Cerebellar cortex (tissue), 1 donor: ENCODE measurements at places on chromosomes 6 and 20.

DNA sequence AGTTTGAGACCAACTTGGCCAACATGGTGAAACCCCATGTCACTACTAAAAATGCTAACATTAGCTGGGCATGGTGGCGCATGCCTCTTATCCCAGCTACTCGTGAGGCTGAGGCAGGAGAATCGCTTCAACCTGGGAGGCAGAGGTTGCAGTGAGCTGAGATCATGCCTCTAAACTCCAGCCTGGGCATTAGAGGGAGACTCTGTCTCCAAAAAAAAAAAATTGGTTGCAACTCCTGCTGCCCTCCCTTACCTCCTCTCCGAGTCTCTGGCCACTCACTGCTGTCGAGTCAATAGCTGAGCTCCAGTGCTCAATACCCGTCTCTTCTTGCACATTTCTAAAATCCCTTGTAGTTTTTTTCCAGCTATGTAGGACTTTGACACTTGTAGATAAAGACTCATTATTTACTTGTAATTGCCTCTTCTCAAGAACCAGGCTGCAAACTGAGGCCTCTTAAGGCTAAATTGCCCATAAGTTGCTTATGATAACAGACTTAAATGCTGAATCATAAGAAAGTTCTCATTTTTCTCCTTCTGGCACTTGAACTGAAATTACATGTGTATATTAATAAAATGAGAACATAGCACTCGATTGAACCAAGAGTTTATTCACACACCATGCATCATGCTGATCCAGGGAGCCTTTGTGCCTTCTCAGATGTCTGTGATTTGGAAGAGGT lies 13.8 kb downstream of the HECA start:
- DNase-seq = no peak

GRCh38 chr20:60206259-60206658 lies 248.0 kb downstream of the CDH26 start:
- peak; percentile 2 for DNase-seq

GRCh38 chr6:92906385-92906784 lies 513.0 kb downstream of the EPHA7 start:
- DNase-seq = no peak

DNA sequence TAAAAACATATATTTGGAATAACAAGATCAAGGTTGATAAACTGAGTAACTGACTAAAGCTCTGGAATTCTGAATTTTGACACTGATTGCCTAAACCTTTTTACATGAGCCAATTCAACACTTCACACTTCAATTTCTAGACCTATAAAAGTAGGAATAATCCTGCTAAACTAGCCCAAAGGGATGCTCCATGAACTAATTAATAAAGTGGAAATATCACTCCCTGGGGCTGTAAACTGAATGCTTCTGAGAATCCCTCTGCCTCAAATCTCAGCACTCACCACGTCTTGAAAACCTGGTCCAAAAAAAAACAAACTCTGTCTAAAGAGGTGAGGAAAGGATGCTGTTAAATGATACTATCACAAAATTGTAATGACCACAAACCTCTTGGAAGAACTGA lies 50.9 kb downstream of the DCDC2 start:
- no peak for DNase-seq

GRCh38 chr6:111724505-111724904 lies 118.8 kb upstream of the TRAF3IP2 start:
- no peak for DNase-seq

- DNase-seq = no peak
Observed at GRCh38 chr20:924639-925038, 8.5 kb upstream of the ANGPT4 start.

DNA sequence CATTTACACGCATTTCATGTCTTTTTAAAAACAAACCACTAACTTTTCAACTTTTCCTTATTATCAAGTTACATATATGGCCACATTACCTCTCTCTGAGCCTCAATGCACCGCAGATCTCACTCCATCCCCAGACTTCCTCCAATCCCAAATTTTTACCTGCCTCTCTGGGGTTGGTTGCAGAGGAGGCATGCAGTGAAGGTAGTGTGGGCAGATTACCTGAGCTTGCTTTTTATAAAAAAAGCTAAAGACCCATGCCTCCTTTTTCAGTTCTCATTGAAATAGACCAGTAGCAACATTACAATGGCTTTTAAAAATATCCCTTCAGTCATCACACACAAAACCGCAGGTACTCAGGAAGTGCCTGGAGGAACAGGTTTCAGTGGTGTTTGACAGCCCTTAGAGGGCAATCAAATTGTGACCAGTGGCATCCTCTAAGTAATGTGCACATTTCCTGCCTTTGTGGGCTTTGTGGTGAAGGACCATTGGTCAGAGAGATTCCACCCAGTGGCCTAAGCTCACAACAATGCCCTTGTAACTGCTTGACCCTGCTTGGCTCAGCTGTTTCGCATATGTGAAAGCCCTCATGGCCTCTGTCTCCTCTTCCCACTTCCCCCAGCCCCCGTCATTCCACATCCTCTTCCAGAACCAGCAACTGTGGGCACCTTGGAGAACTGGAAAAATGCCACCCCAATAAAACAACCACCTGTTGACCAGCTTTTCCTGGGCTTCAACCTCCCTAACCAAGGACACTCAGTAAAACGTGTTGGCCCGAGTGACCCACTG lies 30.2 kb upstream of the IL17A start:
- no peak for DNase-seq

DNA sequence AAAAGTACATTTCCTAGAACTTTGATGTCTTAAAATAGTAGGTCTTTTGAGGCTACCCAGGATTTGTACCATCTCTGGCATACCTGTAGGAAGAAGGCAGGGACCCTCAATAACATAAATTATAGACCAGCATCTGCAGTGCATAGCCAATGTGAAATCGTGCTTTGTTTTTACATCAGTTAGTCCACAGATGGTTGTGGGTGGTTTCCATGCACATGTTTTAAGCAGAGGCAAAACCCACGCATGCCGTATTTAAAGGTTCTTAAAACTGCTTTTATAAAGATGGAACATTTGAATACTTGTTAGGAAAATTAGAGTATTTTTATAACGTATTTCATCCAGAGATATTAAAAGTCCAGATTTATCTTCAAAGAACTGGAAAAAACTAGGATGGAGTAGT lies 66.3 kb downstream of the SH3BGRL2 start:
- no peak for DNase-seq

DNA sequence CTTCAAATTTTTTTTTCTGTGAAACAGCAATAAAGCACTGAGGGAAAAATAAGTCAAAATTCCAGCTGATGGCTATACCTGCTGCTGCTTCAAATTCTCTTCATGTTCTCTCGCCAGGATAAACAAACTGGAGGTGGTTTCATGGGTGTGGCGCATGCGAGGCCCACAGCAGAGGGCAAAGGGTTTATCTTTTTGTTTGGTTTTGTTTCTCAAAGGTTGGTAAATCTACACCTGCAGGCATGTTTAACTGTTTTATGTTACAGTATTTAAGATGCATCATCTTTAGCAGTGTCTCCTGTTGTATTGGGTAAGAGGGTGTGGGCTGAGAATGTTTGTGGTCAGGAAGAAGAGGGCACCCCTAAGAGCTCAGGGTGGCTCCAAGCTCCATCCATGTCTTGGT lies 342.2 kb downstream of the CDH26 start:
- DNase-seq = no peak

GRCh38 chr20:25206063-25206403 lies 10.5 kb downstream of the ENTPD6 start:
- no peak for DNase-seq

GRCh38 chr6:9789201-9789600 lies 625.7 kb downstream of the TFAP2A start:
- no peak for DNase-seq

GRCh38 chr6:39157511-39157910 lies 42.5 kb upstream of the SAYSD1 start:
- DNase-seq = no peak

DNA sequence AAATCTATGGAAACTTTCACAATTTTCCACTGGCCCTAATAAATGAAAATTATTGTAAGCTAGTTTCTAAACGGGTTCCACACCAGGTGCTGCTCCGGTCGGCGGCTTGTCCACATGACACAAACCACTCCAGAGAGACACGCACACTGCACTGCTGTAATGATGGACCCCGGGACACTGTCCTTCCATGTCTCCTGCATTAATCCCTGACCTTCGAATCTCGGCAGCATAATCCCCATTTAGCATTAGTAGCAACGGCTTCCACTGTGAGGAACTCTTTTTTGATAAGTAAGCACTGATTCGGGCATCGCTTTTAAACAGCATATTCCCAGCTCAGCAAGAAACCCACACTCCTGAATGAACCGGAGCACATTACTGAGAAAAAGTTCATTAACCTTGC lies 43.5 kb downstream of the INSM1 start:
- peak; percentile 68 for DNase-seq

- DNase-seq = no peak
Observed at GRCh38 chr6:134954272-134955000, 4.5 kb upstream of the ALDH8A1 start.

DNA sequence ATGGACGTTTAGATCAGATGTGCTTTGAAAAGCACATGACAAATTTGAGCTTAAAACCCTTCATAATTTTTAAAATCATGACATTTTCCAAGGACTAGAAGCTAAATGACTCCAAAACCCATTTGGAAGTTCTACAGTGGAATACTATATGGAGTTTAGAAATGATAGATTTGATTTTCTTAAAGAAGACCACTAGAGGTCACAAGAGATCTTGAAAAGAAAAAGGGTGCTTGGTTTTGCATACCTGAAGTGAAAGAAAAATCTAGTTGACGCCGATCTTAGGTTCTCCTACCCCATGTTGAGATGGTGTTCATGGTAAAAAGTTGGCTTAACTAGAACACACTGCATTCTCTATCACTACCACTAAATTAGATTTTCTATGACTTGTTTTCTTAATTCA lies 31.5 kb downstream of the CFAP61 start:
- DNase-seq = peak; percentile 80

DNA sequence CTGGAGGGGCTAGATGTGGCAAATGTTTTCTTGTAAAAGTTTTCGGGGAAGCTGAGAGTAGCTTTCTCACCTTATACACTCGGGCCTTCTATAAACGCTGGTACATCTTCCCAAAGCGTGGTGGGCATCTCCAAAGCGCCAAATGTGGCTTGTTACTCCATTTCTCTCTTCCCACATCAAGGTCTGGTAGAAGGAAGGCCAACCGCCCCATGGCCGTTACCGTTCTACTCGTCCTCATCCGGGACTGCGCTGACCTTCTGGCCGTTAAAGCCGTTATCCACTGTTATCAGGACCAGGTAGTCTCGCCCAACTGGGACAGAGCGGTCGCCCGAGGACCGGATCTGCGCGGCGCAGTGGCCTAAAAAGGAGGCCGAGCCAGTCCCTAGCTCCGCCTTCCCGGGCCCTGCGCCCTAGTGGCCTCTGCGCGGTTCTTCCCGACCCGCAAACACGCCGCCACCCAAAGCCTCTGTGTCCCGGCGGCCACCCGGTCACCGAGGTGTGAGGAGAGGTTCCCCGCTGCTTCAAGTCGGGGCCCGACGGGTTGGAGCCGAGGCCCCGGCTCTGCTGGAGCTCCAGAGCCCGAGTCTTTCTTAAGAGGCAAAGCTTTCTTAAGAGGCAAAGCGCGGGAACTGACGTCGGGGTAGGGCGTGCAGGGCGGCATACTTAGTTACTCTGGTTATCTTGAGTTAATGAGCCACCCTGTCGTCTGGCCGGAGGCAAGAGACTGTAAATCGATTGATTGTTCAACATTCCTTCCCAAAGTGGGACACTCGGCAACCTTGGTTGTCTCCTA lies 90.5 kb downstream of the GPX5 start:
- DNase-seq = no peak

GRCh38 chr20:22807646-22808244 lies 223.4 kb upstream of the FOXA2 start:
- no peak for DNase-seq

- no peak for DNase-seq
Observed at GRCh38 chr6:99498421-99498820, 16.8 kb downstream of the USP45 start.

DNA sequence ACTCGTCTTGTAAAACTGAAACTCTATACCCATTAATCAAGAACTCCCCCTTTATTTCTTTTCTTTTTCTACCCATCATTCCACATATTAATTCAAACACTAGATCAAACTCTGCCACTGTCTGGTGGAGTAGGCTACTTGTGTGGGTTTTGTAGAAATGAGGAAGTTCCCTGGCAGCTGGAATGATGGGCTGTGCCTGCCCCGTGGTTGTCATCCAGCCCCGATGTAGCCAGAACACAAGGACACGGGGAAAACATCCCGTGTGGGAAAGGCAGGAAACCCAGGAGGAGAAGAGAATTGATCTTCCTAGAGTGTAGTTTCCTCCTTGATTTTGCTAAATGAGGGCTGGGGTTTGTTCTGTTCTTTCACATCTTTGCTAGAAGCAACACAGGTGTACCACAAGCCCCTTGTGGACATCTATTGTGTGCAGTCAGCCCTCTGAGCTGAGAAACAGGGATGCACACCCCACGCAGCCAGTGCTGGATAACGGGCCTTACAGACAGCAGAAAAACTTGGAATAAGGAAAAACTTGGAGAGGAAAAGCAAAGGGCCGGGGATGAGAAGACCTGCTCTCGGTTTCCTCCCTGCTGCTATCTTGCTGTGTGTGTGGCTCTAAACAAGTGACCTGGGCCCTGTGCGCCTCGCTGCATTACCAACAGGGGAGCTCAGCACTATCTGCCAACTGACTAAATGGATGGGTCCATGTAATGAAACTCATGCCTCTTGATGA lies 88.0 kb downstream of the SCML4 start:
- DNase-seq = no peak

DNA sequence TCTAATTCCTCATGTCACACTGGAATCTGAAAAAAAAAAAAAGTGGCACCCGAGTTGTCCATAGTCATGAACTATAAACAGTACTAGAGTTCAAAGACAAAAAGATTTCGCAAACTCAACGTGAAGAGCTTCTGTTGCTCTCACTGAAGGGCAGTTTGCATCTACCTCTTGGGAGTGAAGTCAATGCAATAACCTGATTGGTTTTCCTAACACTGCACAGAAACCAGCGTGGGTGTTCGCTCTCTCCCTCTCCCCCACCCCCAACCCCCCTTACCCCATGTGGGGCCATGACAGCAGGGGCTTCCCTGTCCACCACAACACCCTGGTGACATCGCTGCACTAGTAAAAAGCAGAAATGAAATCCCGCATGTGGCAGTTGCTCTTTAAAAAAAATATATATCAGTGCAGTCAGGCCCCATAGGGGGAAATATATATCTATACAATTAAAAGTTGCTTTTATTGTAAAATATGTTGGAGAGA lies 66.9 kb downstream of the GMPR start:
- no peak for DNase-seq

GRCh38 chr20:50017576-50018248 lies 34.9 kb downstream of the SNAI1 start:
- DNase-seq = no peak

DNA sequence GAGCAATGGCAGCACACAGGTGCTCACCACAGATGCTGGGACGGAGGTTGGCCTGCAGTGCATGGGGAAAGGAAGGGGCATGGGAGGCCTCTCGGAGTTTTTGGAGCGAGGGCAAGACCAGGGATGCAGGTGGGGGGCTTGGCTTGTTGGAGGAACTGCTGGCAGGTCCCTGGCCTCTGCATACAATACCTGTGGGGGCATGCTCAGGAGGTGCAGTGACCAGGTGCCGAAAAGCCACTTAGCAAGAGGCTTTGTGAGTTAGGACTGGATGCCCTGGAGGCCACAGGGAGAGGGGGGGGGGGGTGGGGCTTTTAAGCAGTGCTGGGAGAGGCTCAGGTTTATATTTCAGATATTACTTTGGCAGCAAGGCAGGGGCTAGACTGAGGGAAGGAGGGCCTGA lies 142.7 kb downstream of the F13A1 start:
- no peak for DNase-seq
